ENCODE measurements at places on chromosomes 1 and 21. TPM values are rescaled to one million over a fixed set of nuclear protein-coding genes. Genes with fewer than 3 reads are reported as not detected.

GRCh38 chr1:223500560-223501425 is 107.6 kb downstream of the CCDC185 start:
- no peak for DNase-seq

DNA sequence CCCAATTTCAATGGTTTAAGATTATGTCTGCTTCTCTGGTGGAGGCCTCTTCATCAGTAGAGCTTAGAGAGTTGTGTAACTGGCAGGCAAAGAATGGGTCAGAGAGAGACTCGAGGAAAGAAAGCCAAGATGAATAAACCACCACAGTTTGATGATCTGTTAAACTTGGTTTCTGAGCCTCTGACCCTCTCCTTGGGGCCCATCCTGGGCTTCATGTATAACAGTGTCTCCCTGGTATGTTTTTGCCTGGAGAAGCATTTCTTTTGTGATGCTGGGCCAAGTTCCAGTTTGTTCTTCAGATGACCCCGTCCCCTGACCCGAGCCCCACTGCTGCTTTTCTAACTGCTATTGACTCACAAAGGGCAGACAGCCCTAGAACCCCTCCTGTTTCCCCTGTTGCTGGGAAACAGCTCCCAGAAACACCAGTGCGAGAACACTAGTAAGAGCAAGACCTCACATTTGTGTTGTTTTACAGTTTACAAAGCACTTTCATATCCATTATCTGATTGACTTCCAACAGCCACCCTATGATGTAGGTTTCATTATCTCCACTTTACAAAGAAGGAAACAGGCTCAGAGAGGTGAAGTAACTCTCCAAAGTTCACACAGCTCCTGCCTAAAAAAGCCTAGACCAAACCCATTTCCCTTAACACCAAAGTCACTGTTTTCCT is 9.0 kb downstream of the CD2 start:
- peak; percentile 66 for DNase-seq

GRCh38 chr1:50262436-50262835 is 153.7 kb downstream of the ELAVL4 start:
- DNase-seq: no peak

NBPF19 gene
- polyA plus RNA-seq: 15.9 TPM

SPRR5 gene
- polyA plus RNA-seq: not detected

TOR3A gene
- 23.0 TPM for polyA plus RNA-seq

SDC3 gene
- 31.6 TPM for polyA plus RNA-seq

LDLRAD1 gene
- 4.0 TPM for polyA plus RNA-seq
